ENCODE measurements at places on chromosomes 5 and 9.

DNA sequence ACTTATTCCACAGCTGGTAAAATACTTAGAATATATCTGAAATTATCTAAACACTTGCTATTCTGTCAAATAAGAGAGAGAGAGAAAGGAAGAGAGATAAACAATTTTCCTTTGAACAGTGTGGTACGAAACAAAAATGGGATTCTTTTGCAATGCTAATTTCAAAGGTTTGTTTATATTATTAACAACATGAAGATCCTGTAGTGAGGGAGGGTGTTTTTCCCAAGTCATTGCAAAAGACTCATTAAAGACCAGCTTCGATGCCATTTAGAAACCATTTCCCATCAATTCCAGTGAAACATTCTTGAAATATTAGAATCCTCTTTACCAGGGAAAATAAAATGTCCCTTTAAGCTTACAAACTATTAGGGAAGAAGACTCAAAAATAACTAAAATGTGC lies 505.4 kb downstream of the SEMA5A start:
- DNase-seq: no peak

GRCh38 chr5:123265551-123265950 lies 157.7 kb downstream of the CEP120 start:
- DNase-seq: no peak

DNA sequence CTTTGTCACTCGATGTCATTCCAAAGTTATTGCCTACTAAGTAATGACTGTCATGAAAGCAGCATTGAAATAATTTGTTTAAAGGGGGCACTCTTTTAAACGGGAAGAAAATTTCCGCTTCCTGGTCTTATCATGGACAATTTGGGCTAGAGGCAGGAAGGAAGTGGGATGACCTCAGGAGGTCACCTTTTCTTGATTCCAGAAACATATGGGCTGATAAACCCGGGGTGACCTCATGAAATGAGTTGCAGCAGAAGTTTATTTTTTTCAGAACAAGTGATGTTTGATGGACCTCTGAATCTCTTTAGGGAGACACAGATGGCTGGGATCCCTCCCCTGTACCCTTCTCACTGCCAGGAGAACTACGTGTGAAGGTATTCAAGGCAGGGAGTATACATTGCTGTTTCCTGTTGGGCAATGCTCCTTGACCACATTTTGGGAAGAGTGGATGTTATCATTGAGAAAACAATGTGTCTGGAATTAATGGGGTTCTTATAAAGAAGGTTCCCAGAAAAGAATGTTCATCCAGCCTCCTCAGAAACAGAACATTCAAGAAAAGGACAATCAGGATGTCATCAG lies 11.3 kb downstream of the TLR4 start:
- no peak for DNase-seq

- DNase-seq: no peak
Measured at GRCh38 chr9:126694206-126695081, 80.7 kb downstream of the LMX1B start.

DNA sequence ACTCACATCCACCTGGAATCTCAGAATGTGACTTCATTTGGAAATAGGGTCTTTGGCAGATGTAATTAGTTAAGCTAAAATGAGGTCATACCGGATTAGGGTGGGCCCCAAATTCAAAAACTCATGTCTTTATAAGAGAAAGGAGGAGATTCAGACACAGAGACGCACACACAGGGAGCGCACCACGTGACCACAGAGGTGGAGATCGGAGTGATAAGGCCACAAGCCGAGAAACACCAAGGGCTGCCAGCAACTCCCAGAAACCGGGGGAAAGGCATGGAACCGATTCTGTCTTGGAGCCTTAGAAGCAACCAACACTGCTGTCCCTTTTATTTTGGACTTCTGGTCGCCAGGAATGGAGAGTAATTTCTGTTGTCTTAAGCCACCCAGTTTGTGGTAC lies 31.8 kb upstream of the LMX1B start:
- DNase-seq: no peak

- DNase-seq: peak; percentile 88
Measured at GRCh38 chr9:130426883-130427282, 17.9 kb upstream of the ASS1 start.

- no peak for DNase-seq
Measured at GRCh38 chr5:106020894-106021293, 1649.8 kb downstream of the EFNA5 start.

GRCh38 chr9:6735422-6735821 lies 22.4 kb upstream of the KDM4C start:
- no peak for DNase-seq

- no peak for DNase-seq
Measured at GRCh38 chr9:79028101-79028500, 543.7 kb upstream of the TLE4 start.

DNA sequence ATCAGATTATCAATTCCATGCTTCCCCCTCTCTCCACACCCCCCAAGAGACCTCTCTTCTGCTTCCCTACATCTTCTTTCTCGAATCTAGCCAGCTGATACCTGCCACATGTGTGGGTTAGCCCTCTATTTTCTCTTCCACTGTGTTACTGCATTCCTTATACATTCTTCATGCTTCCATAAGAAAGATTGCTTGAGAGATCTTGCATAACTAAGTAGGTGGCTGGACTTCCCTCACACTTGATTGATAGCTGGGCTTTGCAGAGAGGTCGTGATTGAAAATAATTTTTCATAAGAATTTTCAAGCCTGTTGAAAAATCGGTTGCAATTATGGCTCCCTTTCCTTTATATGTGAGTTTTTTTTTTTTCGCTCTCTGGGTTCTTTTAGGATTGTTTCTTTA lies 33.0 kb upstream of the PANK3 start:
- DNase-seq: no peak

DNA sequence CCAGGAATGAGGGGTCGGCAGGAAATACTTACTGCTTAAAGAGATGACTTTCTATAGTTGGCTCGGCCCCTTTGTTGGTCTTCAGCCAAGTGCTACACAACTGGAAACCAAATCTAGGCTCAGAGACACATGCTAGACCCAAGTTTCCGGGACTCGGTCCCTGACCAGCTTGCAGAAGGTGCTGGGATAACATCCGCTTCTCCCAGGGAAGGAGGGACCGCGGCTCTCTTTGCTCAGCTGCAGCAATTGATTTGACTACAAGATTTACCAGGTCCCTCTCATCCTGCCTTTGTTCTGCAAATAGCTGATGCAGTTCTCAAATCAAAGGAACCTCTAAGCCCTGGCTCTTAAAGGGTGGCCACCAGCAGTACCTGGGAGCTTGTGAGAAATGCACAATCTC lies 314.7 kb downstream of the MLLT3 start:
- DNase-seq: no peak

- DNase-seq: no peak
Measured at GRCh38 chr5:179437341-179438001, 92.2 kb upstream of the ADAMTS2 start.

GRCh38 chr5:16856531-16856930 lies 79.6 kb downstream of the MYO10 start:
- DNase-seq: peak; percentile 18

GRCh38 chr9:87039809-87040392 lies 92.6 kb upstream of the GAS1 start:
- DNase-seq: peak; percentile 15

DNA sequence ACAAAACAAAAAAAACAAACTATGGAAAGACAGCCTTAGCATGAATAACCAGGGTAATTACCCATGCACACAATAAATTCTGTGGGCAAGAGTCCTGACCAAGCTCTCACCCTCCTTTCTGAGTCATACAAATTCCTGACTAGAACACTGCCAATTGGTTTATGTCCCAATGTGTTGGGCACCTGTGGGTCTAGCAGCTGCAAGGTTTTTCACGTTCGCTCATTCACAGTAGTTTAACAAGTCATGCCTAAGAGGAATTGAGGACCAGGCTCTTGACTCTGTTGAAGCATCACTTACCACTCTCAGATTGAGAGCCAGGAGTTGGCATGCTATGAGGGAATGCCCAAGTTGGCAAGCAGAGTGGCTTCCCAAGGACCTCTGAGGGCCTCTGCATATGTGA lies 205.5 kb upstream of the SLC24A2 start:
- no peak for DNase-seq

GRCh38 chr9:22976454-22976853 lies 529.8 kb downstream of the DMRTA1 start:
- peak; percentile 15 for DNase-seq

GRCh38 chr5:158739951-158740757 lies 359.6 kb downstream of the EBF1 start:
- DNase-seq: no peak

GRCh38 chr9:79390781-79391770 lies 180.7 kb upstream of the TLE4 start:
- DNase-seq: no peak

DNA sequence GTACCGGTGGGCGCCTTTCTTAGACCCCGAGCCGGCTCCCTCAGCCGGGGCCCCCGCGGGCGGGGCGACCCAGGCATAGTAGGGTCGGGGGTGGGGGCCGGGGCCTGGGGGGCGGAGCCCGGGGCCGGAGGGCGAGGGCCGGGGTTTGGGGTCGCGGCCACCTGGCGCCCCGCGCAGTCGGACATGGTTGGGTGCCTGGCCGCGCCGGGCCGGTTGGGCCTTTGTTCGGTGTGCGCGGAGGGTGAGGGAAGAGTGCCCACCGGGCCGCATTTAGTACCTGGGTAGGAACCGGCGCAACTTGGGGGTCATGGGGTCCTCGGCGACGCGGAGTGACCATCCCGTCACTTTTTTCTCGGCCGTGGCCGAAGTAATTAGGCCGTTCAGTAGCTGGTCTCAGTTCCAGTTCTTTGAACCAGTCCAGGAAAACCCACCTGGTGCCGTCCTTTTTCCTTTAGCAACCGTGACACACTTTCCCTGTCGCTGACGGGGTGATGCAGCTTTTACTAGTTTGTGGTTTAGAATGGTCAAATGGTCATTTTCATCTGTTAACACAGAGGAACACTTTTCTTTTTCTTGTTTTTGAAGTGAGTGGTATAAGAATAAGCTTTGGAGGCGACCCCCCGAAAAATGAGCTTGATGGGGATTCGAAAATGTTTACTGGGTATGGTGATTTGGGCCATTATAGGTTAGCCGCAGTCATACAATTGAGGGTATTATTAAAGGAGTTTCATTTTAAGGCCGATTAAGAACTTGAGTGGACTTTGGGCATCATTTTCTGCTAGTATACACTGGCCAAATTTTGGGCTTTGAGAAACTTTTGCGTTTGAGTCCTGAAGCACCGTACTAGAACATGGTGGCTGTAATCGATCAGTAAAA lies 589 bp downstream of the CKS2 start:
- DNase-seq: no peak
